ENCODE measurements at places on chromosomes 2 and 18.
A peak's percentile ranks its signal among the peaks of the same experiment; 100 is the strongest.

- no peak overlapping the region for H3K4me3 ChIP-seq
- H3K4me1 ChIP-seq = no peaks in the 10 kb centered on the region
- H3K27ac ChIP-seq = no peak overlapping the region
- no peaks in the 10 kb centered on the region for H3K27me3 ChIP-seq
- no peak for DNase-seq
These were observed 19.2 kb upstream of the GALNT5 start for GRCh38 chr2:157238296-157238695.

DNA sequence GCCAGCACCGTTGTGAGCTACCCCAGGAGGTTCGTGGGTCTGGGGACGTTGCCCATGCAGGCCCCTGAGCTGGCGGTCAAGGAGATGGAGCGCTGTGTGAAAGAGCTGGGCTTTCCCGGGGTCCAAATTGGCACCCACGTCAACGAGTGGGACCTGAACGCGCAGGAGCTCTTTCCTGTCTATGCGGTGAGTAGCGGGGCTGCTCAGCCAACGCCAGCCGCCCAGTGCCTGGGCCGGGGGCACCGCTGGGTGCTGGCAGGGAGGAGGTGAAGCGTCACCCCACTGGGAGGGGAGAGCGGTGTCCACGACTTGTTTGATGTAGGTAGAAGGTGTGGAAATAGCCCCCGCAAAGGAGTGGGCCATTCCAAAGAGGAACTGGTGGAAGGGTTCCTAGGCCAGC is 25.0 kb downstream of the ACMSD start:
- H3K27ac ChIP-seq = no peak overlapping the region
- H3K27me3 ChIP-seq = no peaks in the 10 kb centered on the region
- no peaks in the 10 kb centered on the region for H3K4me1 ChIP-seq
- H3K4me3 ChIP-seq = no peak overlapping the region
- H3K36me3 ChIP-seq = no peaks in the 10 kb centered on the region
- DNase-seq = no peak

DNA sequence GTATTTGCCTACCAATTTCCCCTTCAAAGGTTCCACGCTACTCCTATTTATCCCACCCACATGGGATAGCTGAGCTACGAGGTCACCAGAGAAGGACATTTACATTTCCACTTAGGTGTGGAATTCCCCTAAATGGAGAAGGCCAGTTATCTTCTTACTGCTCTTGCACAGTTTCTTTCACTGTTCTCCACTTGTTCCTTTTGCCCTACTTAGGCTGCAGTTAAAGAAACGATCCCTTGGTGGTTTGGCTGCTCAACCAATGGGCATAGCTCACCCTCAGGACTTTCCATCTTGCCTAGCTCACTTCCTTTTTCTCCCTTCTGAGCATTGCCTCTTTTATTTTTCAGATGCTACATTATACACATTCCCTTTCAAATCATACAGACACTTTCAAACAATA is 11.2 kb upstream of the NABP1 start:
- H3K27me3 ChIP-seq = no peaks in the 10 kb centered on the region
- no peak overlapping the region for H3K4me3 ChIP-seq
- DNase-seq = peak; percentile 82

DNA sequence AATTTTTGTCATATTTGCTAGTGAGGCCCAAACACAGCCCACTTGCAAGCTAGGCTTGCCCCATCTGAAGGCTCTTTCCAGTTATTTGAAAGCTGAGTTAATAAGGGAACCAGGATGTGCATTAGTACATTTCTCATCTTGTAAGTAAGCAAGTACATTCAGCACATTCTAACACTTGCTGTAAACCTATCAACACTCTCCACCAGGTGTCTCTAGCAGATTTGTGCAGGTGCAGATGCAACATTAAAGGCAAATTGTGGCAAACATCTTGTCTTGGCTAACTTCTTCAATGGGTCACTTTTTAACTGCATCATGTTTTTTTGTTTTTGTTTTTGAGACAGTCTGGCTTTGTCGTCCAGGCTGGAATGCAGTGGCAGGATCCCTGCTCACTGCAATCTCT is 25.3 kb upstream of the MFSD6 start:
- no peak overlapping the region for H3K4me3 ChIP-seq
- no peaks in the 10 kb centered on the region for H3K27me3 ChIP-seq
- DNase-seq = peak; percentile 69

- H3K4me3 ChIP-seq = no peak overlapping the region
- DNase-seq = no peak
- peaks cover 2% of the 10 kb centered on the region for H3K36me3 ChIP-seq
- no peak overlapping the region for H3K27ac ChIP-seq
- no peaks in the 10 kb centered on the region for H3K4me1 ChIP-seq
These were observed 18.8 kb downstream of the GMCL1 start for GRCh38 chr2:69848186-69848790.

DNA sequence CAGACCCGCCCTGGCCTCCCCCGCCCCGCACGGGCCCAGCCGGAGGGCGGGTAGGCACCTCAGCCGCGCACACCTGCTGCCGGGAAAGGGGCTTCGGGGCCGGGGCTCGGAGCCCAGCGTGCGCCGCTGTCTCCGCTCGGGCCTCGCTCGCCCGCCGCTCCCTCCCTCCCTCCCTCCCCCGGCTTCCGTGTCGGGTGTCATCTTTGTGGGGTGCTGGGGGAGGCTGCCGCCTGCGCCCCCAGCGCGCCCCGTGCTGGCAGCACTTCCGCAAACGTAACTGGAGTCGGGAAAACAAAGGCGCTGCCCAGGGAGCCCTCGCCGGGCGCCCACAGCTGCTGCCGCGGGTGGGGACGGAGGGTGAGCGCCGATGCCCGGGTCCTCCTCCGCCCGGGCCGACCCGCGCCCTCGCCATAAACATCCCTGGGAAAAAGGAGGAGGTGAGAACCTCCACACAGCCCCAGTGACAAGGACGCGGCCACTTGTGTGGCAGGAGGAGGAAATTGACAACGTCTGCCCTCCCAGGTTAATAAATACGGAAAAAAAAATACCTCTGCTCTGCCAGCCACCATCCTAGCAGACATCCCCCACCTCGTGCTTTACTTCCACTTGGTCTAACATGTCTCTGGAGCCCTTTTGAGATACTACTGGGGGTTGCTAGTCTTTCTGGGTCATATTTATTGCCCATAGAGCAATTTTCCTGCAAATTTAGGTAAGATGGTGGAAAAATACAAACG is 550 bp downstream of the MFSD6 start:
- peak; percentile 15 for DNase-seq
- H3K4me1 ChIP-seq = peaks cover 5% of the 10 kb centered on the region
- no peak overlapping the region for H3K27ac ChIP-seq
- H3K36me3 ChIP-seq = no peaks in the 10 kb centered on the region

DNA sequence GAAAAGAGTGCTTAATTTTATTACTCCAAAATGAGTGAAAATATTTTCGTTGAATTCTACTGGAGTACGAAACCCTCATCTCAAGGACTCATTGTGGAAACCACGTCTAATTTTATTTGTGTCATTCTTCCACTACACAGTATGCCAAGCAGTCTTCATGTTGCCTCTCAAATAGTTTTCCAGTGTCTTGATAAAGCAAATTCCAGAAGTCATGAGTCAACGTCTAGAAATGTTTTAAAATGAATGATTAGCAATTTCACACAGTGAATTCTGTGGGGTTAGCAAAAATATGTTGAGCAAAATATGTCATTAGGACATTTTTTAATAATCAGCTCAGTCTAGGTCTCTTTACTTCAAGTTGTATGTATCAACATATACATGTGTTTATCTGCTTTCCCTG is 865.5 kb downstream of the DSC3 start:
- DNase-seq = peak; percentile 6
- no peaks in the 10 kb centered on the region for H3K36me3 ChIP-seq
- H3K4me3 ChIP-seq = no peak overlapping the region
- H3K4me1 ChIP-seq = no peaks in the 10 kb centered on the region
- H3K27ac ChIP-seq = no peak overlapping the region
- no peaks in the 10 kb centered on the region for H3K27me3 ChIP-seq

GRCh38 chr18:3500016-3500415 is 50.0 kb downstream of the TGIF1 start:
- H3K4me1 ChIP-seq = peaks cover 6% of the 10 kb centered on the region
- no peak for DNase-seq
- no peaks in the 10 kb centered on the region for H3K36me3 ChIP-seq
- no peak overlapping the region for H3K27ac ChIP-seq
- H3K27me3 ChIP-seq = no peaks in the 10 kb centered on the region

DNA sequence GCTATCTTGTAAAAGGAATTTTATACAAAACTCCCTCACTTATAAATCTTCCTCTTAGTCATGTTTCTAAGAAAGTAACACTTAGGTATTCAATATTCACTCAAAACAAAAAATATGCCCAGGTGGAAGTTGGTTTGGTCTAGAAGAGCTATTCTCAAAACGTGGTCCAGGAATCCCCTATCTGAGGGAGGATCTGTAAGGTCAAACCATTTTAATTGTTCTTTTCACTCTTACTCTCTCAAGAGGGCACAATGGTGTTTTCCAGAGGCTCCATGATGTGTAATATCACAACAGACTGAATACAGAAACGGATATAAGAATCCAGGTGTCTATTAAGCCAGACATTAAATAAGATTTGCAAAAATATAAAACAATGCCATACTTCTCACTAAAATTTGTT is 9.9 kb downstream of the MOB1A start:
- no peak for DNase-seq
- no peak overlapping the region for H3K27ac ChIP-seq
- peaks cover 9% of the 10 kb centered on the region for H3K36me3 ChIP-seq
- H3K4me3 ChIP-seq = no peak overlapping the region
- H3K4me1 ChIP-seq = no peaks in the 10 kb centered on the region

DNA sequence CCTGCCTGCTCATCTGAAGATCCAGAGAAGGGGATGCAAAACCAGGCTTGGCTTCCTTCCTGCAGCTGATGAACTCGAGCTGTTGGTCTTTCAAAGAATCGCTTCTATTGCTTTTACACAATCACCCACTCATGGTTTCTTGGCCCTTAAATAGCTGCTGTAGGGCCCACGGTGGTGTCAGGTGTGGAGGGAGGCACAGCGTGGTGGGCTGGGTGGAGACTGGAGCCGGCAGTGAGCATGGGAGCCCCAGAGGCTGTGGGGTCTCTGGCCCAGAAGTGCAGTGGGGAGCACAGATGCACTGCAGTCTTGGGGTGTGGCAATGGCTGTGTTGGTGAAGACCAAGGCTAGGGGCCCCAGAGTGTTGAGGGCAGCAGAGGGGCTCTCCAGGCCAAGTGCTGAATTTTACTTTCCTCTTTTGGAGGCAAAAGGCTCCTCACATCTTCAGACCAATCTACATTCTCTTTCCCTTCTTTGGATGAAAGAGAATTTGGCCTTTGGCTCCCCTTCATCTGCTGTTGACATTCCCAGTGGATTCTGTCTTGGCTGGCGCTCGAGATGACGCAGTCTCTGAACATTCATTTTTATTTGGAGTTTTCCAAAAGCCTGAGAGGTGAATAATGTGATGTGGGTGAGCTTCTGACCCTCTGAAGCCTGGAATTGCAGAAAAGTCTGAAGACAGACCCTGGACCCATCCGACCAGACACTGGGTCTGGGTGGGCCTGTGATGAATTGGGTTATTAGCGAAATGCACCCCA is 70.1 kb upstream of the ASB18 start:
- H3K4me1 ChIP-seq = no peaks in the 10 kb centered on the region
- H3K27ac ChIP-seq = no peak overlapping the region
- no peak for DNase-seq
- H3K36me3 ChIP-seq = no peaks in the 10 kb centered on the region

- H3K36me3 ChIP-seq = peaks cover 3% of the 10 kb centered on the region
- H3K4me3 ChIP-seq = no peak overlapping the region
- DNase-seq = no peak
- no peak overlapping the region for H3K27ac ChIP-seq
- H3K4me1 ChIP-seq = no peaks in the 10 kb centered on the region
- H3K27me3 ChIP-seq = no peaks in the 10 kb centered on the region
These were observed 39.6 kb downstream of the PTPN2 start for GRCh38 chr18:12844391-12844790.

DNA sequence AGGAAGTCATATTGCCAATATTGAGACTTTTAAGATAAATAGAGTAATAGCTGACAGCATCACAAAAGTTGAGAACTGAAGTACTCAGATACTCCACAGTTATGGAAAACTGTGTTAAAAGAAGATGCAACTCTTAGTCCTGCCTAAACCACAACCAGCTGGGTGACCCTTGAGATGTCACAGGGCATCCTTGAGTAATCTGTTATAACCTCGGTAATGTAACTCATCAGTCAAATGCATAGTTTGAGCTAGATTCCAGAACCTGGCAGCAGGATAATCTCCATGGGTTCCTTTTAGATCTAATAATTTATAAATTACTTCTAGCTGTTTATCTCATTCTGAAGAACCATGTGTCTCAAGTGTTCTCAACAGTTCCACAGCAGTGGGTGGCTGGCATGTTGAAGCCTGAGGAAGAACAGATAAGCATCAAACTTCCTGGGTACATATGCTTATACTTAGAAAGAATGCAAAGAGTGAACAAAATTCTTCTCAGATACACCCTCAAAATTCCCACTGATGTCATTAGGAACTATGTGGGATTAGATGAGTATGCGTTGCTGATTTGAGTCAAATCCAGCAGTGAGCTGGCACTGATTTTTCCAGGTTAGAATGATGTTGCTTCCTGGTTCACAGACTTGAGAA is 304.1 kb upstream of the ERBB4 start:
- no peak overlapping the region for H3K27ac ChIP-seq
- H3K4me1 ChIP-seq = no peaks in the 10 kb centered on the region
- H3K4me3 ChIP-seq = no peak overlapping the region
- no peaks in the 10 kb centered on the region for H3K27me3 ChIP-seq
- no peaks in the 10 kb centered on the region for H3K36me3 ChIP-seq

- H3K4me1 ChIP-seq = peaks cover 2% of the 10 kb centered on the region
- H3K4me3 ChIP-seq = no peak overlapping the region
- H3K36me3 ChIP-seq = no peaks in the 10 kb centered on the region
- DNase-seq = no peak
- H3K27me3 ChIP-seq = no peaks in the 10 kb centered on the region
These were observed 37.1 kb downstream of the EVA1A start for GRCh38 chr2:75523313-75524275.

- H3K4me3 ChIP-seq = no peak overlapping the region
- no peaks in the 10 kb centered on the region for H3K27me3 ChIP-seq
- no peak for DNase-seq
- H3K4me1 ChIP-seq = no peaks in the 10 kb centered on the region
These were observed 744.3 kb upstream of the ACVR2A start for GRCh38 chr2:147100406-147101035.

DNA sequence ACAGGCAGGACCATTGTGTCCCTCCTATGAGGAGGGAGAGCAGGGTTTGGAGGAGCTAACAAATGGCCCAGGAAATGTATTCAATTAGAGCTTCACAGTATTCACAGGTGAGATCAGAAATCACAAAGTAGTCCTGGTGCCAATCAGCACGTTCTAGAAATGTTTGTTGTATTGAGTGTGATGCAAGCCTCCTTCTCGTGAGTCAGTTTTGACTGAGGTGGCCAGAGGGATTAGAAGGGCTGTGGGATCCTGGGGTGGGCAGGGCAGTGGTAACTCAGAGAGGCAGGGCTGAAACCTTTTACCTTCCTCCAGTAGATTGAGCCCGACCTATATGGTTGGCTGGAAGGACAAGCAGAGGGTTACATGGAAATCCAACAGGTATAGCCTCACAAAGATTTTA is 95.0 kb downstream of the BOD1L2 start:
- no peak overlapping the region for H3K4me3 ChIP-seq
- peak; percentile 3 for DNase-seq
- no peaks in the 10 kb centered on the region for H3K27me3 ChIP-seq
- H3K27ac ChIP-seq = no peak overlapping the region
- no peaks in the 10 kb centered on the region for H3K36me3 ChIP-seq

- H3K36me3 ChIP-seq = no peaks in the 10 kb centered on the region
- H3K27me3 ChIP-seq = no peaks in the 10 kb centered on the region
- no peaks in the 10 kb centered on the region for H3K4me1 ChIP-seq
- no peak overlapping the region for H3K4me3 ChIP-seq
- DNase-seq = no peak
These were observed 773.3 kb upstream of the SLC39A10 start for GRCh38 chr2:194883711-194884110.

- no peaks in the 10 kb centered on the region for H3K27me3 ChIP-seq
- no peaks in the 10 kb centered on the region for H3K36me3 ChIP-seq
- H3K4me3 ChIP-seq = no peak overlapping the region
- no peaks in the 10 kb centered on the region for H3K4me1 ChIP-seq
- DNase-seq = no peak
These were observed 15.9 kb downstream of the ABCG8 start for GRCh38 chr2:43854671-43855070.
